ENCODE measurements at places on chromosomes 3 and 15.

GRCh38 chr3:10770547-10770946, 45.5 kb upstream of the SLC6A11 start:
- no peak for DNase-seq

DNA sequence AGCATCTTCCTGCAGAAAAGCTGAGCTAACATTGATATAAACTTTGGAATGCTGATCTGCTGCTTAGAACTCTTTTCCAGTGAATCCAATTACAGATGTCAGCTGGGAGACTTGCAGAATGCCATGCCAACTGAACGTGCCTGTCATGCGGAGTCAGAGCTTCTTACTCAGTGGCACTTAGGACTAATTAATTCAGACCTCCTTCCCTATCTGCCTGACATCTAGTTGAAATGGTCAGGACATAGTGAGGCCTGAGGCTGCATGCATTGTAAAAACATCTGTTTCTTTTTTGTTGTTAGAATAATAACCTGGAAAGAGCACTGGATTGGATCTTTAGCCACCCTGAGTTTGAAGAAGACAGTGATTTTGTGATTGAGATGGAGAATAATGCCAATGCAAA, 112.6 kb downstream of the USP13 start:
- DNase-seq, result no peak

DNA sequence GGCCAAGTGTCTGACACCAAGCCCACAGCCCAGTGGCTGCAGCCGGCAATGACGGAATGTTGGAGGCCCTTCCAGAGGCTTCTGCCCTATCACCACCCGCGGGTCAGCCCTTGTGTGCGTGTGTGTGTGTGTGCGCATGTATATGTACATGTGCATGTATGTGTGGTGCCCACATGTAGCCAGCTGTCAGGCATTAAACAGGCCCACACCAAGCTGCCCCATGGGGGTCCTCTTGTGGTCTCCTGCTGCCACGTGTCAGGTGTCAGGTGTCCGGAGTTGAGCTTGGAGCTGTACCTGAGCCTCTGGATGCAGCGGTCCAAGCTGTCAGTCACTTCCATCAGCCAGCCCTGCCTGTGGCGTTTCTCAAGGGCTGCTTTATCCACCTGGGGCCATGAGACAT, 13.9 kb downstream of the UROC1 start:
- no peak for DNase-seq

DNA sequence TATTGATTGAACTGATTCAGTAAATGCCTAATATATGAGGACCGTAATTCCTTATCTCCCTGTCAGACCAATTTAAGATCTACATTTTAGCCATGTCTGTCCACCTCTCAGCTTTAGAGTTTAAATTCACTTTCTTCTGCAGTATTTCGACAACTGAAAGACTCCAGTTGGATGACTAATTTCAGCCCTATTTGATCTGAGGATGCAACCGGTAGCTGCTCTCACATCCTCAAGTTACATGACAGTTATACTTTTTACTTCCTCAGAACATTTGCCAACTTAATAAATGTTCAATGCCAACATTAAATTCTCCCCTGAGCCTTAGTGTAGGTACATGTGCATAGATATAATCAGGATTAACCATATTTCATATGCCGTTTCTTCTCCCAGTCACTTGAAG, 2.5 kb upstream of the HHLA2 start:
- no peak for DNase-seq

DNA sequence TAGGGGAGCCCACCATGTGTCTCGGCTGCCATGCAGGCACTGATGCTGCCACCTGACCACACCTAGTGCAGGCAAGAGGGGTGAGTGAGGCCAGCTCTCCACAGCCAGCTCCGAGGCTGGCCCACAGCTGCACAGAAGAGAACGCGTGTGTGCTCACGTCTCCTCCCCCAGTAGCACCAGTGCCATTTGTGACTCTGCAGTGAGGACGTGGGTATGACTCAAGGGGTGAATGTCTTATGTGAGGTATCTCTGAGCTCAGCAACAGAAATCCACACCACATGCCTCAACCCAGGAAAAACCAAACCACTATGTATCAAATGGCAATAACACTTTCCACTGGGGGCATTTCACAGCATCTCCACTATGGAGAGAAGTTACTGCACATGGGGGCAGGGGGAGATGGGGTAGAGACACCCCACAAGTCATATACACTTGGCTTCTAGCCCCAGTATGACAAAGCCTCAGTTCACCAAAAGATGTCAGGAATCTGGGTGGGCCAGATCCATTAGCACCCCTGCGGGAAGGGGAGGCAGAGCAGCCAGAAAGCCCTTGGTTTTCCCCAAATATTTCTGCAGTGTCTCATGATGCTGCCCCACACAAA, 87.6 kb downstream of the LRIG1 start:
- DNase-seq, result no peak

GRCh38 chr3:40584625-40585189, 59.9 kb downstream of the ZNF621 start:
- DNase-seq, result peak; percentile 78

DNA sequence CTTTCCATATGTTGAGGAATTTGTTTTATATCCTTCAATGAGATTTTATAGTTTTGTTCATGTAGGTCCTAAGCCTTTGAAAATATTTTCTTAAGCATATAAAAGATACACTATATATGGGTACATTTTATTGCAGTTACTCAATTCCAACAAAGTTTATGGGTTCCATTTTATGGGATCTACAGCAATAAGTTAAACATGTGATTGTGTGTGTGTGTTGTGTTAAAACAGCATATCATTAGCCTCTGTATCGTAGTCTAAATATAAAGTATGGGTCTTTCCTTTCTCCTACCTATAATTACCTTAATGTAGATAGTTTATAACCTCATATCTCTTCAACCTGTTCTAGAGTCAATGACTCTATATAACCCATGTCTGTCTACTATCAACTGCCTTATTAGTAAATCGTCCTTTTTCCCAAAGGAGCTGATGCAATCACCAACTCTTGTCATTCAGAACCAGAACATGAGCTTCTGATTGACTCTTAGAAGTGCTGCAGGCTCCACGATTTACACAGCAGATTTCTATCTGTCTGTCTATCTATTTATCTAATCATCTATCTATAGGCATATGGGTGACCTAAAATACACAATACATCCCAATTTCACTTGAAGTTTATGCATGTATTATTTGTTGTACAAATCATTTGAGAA, 512.6 kb upstream of the CBLB start:
- DNase-seq, result no peak

GRCh38 chr3:127610105-127610504, 11.9 kb downstream of the MCM2 start:
- no peak for DNase-seq

DNA sequence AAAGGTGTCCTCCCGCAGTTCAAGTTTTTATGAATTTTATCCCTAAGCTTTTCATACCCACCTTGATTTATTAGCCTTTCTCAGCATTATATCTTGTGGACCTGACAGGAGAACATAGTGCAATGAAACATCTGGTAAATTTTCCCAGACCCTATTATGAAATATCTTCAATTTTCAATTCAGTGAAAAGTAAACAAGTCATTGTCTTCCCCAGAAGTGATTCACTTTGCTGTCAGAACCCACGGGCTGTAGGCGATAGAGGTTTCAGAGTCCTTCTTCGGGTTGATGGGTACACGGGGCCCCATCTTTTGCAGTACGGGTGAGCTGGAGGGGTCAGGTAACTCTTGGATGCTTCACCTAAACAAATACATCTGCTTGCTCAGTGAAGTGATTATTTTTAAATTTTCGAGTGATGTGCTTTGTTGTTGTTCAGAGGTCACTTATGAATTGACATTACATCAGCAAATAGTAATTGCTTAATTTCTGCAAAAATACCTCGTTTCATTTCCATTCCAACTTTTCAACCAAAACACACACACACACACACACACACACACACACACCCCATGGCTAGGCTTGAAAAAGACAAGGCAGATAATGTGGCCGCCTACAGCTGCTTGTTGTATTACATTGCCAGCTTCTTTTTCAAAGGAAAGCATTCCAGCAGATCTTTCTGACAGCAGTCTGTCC, 102.9 kb downstream of the SEMA6D start:
- no peak for DNase-seq

DNA sequence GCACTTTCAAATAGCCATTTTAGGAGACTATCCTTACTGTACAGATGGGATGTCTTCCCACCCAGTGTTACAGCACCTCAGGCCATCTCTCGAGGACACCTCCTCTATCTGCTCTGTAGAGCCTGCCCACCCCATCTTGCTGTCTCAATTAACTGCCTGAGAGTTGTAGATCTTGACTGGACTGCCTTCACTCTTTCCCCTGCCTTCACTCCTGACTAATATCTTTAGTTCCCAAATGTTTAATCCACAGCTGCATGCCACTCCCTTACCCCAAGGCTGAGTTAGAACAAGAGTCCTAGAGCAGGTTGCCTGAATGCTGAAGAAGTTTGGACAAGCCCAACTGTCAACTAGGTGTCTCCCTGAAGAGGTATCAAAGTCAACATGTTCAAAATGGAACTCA, 1.3 kb upstream of the PP2D1 start:
- DNase-seq, result no peak

- no peak for DNase-seq
Observed at GRCh38 chr3:119235151-119235550, 5.5 kb downstream of the B4GALT4 start.

- no peak for DNase-seq
Observed at GRCh38 chr3:149647285-149647684, 10.5 kb downstream of the WWTR1 start.

GRCh38 chr3:150270883-150271590, 137.1 kb upstream of the TSC22D2 start:
- no peak for DNase-seq

DNA sequence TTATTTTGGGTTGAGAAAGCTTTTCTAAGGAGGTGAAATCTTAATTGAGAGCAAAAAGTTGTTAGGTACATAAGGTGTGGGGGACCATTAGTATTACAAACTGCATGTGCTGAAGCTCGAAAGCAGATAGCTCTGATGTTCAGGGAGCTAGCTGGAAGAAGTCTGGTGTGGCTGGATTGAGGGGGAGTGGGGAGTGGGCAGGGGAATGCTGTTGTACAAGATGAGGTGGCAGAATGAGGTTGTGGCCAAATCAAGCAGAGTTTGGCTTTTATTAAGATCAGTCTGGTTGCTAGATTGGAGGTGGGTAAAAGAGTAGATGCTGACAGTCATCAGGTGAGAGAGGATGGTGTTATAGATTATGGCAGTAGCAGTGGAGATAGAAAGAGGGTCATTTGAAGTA, 32.1 kb downstream of the UBE2E2 start:
- DNase-seq, result no peak

- peak; percentile 35 for DNase-seq
Observed at GRCh38 chr3:188749010-188749617, 422.7 kb upstream of the TPRG1 start.

DNA sequence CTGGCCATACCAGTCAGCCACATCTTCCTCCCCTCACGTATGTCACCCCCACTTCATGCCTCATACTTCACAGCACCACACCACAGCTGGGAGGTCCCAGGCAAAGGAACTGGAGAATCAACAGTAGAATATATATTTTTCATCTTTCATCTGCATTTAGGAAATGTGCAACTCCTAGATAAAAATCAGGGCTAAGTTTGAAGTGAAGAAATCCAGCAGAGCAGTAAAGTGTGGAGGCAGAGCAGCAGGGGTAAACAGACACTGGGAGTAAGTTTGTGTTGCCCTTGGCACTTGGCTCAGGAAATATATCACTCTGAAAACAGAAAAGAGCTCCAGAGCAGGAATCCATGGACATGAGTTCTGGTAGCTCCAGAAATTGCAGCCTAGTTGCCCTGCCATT, 2.8 kb upstream of the HERC1 start:
- no peak for DNase-seq
